ENCODE measurements at places on chromosomes 2 and 18. TPM values are rescaled to one million over a fixed set of nuclear protein-coding genes. Genes with fewer than 3 reads are reported as not detected.

Gene MPP4
- polyA plus RNA-seq: 0.41 TPM

Gene EGR4
- not detected for polyA plus RNA-seq

Gene ANO7
- polyA plus RNA-seq: 1.7 TPM

Gene CCDC85A
- polyA plus RNA-seq: 2.0 TPM

Gene VIT
- polyA plus RNA-seq: not detected

Gene NEU4
- 0.56 TPM for polyA plus RNA-seq

Gene XIRP2
- polyA plus RNA-seq: 0.06 TPM

Gene ZNF804A
- 1.2 TPM for polyA plus RNA-seq

Gene STPG4
- not detected for polyA plus RNA-seq

Gene DUSP19
- polyA plus RNA-seq: 5.3 TPM

Gene MAB21L4
- polyA plus RNA-seq: 9.7 TPM

Gene PMAIP1
- polyA plus RNA-seq: 3.3 TPM

Gene BCL11A
- polyA plus RNA-seq: 12.7 TPM

Gene RTP5
- not detected for polyA plus RNA-seq

Gene BOD1L2
- polyA plus RNA-seq: not detected

Measured in renal cortex interstitium (tissue), 15 donors.